Right hindlimb (tissue), 1 donor: ENCODE measurements at places on chromosomes 12 and 14.

GRCh38 chr12:129200576-129200975, 347.3 kb downstream of the GLT1D1 start:
- no peak for DNase-seq

- DNase-seq = no peak
Observed at GRCh38 chr14:77714926-77715325, 7.0 kb downstream of the SLIRP start.

GRCh38 chr12:88057994-88058718, 29.0 kb upstream of the C12orf50 start:
- no peak for DNase-seq

DNA sequence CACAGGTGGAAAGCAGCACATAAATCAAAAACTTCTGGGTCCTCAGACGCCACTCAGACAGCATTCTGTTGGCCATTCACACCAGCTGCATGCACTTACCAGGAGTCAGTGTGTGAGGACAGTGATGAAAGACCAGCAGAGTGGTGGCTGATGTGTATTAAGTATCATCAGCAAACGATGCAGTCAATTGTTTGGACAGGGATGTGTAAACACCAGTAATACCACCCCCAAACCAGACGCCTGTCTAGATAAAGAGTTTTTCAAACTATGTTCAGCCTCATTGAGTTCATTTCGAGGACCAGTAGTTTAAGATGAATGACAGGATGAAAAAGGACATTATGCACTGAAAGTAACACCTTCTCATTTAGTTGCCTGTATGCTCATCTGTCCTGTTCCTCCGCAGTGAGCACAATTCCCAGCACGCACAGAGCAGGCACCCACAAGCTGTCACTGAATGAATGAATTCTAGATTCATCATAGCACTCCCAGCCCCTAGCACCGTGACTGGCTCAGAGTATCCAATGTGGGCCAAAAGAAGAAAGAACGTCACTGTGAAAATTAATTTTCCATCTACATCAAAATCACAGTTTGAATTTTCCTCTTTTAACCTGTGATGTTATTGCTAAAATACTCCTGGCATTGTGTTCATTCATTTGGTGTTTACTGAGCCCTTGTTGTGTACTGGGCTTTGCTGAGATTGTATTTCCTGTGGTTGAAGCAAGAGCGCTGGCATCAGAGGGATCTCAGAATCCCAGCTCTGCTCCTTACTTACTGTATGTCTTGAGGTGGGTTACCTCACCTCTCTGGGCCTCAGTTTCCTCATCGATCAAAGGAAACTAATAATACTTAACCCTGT, 124.8 kb upstream of the NOS1 start:
- DNase-seq = no peak

DNA sequence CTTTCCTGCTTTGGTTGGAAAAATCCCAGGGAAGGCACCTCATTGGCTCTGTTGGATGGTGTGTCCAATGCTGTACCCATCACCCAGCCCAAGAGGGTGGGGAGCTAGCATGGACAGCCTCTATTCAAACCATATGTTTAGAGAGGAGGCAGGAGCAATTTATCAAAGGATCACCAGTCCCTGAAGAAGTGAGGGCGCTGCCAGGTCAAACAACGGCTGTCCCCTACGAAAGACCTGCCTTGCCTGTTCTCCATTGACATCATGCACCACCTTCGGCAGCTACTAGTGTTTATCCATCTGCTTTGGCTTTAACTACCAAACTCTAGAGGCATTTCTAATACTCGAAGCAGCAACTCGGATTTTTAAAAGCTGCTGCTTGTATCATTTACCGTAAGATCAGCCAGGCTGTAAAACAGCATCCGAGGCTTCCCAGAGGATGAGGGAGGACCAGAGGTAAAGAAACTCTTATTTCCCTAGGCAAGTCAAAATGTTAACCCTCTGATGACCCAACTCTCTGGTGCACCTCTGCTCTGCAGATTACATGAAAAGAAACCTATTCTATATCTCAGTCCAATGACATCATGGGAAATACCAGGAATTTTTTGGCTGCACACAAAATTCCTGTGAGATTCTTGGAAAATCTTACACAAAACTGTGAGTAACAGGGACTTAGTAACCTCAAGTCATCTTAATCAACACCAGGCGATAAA, 720.9 kb upstream of the TBX3 start:
- peak; percentile 50 for DNase-seq

- DNase-seq = peak; percentile 75
Observed at GRCh38 chr12:132445884-132446632, 43.9 kb upstream of the FBRSL1 start.

DNA sequence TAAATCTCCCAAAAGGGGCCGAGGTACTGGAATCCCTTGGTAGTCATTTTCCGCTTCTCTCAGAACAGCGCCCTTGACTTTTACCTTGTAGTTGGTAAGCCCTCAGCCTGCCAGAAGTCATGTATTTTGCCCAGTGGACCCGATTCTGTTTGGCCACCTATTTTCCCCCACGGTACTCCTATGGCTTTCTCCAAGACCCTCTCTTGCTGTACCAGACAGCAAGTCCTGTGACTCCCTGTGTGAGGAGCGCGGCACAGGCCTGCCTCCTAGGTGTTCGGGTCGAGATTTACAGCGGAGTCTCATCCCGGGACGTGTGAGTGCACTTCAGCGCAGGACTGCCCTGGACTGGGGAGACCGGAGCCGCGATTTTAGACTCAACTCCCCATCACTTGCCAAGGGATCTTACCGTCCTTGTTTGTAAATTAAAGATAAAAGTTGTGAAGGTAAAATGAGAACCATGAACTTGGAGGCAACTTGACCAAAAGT, 1.1 kb upstream of the MBD6 start:
- peak; percentile 68 for DNase-seq

DNA sequence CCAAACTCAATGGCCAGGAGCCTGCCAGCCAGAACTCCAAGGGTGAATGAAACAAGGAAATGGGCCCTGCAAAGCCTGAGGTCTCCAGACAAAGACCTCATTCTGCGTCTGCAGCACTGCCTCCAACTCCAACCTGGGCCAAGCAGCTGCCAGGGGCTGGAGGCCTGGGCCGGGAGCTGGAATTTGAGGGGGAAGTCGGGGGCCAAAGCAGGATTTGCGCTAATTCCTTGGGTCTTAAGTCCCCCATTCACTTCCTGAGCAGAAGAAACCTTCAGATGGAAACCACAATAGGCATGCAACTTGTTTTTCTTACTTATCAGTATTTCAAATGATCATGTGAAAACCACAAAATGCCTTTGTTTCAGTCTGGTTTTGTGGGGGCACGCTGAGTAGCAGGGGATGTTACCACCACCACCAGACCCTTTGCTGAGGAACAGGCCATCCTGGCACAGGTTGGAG, 23.0 kb upstream of the TC2N start:
- peak; percentile 60 for DNase-seq

- DNase-seq = no peak
Observed at GRCh38 chr14:24311837-24312615, 724 bp downstream of the LTB4R start.

GRCh38 chr14:37251775-37252174, 54.0 kb downstream of the MIPOL1 start:
- no peak for DNase-seq

DNA sequence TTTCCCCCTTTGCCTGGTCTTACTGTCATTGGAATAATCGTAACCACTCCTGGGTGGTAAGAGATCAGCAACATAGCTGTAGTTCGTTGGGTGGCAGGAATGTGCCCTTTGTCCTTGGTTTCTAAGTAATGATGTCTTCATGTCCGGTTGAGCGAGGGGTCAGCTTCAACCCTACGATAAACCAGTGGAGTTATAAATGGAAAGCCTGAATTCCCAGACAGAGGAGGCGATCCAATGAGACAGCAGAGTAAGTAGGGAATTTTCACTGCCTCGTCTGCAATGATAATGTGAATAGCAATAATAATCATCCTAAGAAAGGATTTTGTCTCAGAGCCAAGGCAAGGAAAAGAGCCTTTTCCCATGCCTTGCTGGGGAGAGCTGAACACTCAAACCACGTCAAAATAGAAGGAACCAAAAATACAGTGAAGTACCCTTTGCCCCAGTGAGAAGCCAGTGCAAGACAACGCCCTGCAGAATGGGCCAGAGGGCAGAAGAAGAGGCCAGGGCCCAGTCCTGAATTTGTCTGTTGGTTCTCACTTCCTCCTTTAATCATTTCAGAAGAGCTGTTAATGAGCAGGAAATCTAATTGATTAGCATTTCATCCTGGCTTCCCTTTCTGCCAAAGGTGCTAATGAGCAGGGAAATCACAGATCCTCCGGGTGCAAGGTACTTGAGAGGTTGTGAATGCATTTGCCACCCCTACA, 330.7 kb downstream of the CACNA1C start:
- DNase-seq = peak; percentile 20

DNA sequence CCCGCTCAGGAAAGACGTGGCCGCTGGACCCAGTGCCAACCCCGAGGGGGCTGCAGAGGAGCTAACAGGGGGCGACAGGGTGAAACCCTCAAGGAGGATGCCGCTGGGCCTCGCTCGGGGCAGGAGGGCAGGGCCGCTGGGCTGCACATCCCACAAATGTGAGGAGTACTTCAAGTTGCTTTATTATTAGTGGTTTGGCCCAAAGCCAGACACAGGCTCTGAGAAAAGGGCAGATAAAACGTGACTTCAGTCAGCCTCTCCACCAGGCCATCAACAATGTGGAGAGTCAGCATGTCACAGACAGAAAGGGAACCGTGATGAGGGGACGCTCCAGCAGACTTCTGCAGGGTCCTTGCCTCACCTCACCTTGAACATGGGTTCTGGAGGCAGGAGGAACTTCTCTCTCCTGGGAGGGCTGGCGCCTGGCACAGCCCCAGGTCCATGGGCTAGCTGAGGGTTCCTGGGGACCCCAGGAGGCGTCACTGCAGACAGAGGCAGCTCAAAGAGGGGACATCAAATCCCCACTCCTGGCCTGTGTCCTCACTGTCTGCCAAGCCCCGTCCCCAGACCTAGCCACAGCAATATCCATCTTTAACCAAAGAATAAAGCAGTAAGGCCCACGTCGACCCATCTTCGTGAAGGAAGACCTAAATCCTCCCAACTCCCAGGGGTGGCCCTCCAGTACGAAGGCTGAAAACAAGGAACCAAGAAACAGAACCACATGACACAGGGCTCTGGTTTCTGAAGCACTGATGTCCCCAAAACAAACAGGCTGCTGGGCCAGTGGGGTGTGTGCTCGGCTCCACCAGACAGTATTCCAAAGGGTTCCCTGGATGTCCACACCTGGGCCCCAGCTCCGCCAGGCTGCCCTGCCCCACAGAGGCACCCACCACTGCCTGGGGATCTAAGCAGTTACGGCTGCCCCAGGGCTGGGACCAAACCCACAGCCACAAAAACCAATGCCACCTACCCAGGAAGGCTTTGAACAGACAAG, 35.1 kb downstream of the CCDC85C start:
- DNase-seq = no peak
